ENCODE measurements at places on chromosomes 6 and 20.

DNA sequence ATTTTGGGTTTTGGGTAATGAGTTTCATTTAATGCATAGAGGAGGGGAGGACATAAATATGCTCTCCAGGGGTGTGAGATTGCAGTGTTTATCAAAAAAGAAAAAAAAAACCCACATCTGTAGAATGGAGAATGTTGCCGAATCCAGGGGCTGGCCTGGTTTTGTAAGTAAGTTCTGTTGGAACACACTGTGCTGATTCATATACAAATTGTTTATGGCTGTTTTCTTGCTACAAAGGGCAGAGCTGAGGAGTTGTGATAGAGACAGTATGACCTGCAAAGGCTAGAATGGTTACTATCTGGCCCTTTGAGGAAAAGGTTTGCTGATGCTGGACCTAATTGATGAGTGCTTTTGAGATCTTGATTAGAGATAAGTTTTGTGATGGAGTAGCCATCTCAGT, 30.4 kb downstream of the SCAF8 start:
- no peak for DNase-seq

DNA sequence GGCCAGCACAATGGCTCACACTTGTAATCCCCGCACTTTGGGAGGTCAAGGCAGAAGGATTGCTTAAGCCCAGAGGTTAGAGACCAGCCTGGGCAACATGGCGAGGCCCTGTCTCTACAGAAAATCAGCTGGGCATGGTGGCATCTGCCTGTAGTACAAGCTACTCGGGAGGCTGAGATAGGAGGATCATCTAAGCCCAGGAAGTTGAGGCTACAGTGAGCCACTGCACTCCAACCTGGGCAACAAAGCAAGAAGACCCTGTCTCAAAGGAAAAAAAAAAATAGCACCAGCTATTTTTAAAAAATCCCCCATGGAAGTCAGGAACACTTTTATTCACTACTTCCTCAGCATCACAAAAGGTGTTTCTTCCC, 45.2 kb upstream of the FOXQ1 start:
- no peak for DNase-seq

GRCh38 chr20:10322073-10323012, 103.7 kb downstream of the SNAP25 start:
- no peak for DNase-seq

DNA sequence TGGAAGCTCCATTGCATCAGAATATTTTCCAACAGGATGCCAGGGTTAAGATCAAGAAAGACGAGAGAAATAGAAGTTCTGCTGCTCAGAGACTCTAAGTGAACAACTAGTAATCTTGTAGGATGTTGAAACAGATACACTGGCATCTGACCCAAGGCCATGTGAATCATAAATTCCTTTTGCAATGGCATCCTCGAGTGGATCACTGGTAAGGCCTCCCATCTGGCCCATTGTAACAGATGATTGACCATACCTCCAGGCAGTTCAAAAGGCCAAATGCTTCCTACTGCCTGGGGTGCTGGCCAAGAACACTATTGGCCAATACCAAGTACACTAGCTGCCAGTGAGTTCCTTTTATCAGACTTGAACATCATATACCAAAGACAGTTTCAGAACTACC, 9.9 kb upstream of the SLC17A3 start:
- DNase-seq: no peak

DNA sequence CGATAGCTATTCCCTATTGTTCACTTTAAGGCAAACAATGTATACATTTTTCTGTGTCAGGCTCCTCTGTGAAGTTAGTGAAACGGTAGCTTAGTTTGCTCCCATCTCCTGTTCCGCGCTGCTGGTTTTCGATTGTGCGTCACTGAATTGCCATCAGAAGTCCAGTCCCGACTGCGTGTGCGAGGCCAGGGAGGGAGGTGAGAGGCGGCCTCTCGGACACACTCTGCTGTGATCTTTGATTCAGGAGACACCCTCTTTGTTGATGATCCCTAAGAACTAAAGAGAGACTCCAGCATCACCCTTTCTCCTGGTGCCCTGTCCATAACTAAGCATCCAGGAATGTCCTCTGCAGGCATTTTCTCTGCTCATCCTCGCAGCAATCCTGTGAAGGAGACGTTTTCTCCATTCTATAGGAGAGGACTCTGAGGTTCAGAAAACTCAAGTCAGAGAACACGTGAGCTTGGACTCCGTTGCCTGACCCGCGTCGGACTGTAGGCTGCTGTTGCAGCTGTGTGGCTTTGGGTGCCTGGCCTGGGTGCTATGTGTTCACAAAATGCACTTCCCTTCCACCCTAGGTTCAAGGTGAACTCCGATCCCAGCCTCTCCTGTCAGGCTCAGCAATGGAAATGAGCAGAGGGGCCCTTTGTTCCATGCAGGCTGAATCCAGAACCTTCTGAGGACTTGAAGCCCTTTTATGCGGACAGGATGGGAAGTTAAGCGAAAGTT, 24.1 kb upstream of the UNC93A start:
- DNase-seq: no peak

GRCh38 chr6:40398810-40399477, 188.2 kb downstream of the LRFN2 start:
- DNase-seq: no peak

DNA sequence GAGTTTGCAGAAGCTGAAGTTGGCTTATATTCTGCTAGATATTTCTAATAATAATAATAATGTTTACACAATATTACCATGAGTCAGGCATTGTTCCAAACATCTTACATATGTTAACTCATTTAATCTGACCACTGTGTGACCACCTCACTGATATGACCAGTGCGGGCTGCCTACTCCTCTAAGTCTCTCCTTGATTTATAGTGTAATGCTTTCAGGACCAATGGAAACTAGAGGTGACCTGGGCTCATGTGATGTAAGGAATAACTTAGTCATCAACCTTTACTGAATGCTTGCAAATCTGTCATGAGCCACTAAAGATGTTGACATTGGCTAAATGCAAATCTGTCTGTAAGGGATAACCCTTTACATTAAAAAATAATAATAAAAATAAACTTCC, 51.1 kb upstream of the GPR6 start:
- DNase-seq: no peak

GRCh38 chr6:45710304-45710821, 305.3 kb downstream of the CLIC5 start:
- DNase-seq: peak; percentile 89

DNA sequence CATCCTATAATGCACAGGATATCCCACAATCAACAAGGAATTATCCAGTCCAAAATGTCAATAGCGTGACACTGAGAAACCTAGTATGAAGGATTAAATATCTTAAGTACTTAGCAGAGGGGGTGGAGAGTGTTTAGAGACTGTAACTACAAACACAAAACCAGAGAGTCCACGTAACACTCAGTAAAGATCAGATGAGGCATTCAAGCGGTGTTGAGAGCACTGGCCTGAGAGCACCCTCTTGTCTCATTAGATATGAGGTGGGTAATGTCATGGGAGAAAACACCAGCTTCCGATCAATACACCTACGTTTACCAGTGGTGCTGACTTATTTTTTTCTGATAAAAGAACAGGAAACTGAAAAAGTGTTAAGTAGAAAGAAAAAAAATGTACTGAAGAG, 2.3 kb downstream of the FAM184A start:
- DNase-seq: no peak

- no peak for DNase-seq
Measured at GRCh38 chr6:146336191-146336590, 207.4 kb upstream of the RAB32 start.

GRCh38 chr20:38131588-38132121, 33.4 kb downstream of the TGM2 start:
- DNase-seq: peak; percentile 25

DNA sequence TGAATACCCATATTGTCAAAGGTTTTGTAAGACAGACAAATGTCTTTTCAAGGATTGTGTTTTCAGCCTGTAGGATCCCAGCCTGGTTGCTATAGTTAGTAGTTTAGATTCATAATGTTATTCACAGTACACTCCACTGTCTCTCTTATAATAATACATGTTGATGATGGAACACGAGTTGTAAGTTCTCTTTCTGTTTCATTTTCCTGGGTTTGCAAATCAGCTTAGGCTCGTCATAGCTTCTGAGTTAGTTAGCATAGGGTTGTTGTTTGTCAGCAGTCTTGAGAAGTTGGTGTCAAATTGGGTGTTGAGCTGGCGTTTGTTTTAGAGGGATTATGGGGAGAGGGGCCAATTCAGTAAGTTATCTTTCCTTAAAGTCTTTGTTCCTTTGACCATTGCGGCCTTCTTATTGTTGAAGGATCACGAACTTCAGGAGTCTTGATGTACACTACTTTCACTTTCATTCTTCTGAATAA, 45.8 kb downstream of the QKI start:
- DNase-seq: no peak

GRCh38 chr6:73801652-73802268, 105.8 kb downstream of the CD109 start:
- no peak for DNase-seq

GRCh38 chr6:156163311-156163710, 613.9 kb upstream of the ARID1B start:
- DNase-seq: no peak

- no peak for DNase-seq
Measured at GRCh38 chr6:112717856-112718255, 370.7 kb downstream of the RFPL4B start.

DNA sequence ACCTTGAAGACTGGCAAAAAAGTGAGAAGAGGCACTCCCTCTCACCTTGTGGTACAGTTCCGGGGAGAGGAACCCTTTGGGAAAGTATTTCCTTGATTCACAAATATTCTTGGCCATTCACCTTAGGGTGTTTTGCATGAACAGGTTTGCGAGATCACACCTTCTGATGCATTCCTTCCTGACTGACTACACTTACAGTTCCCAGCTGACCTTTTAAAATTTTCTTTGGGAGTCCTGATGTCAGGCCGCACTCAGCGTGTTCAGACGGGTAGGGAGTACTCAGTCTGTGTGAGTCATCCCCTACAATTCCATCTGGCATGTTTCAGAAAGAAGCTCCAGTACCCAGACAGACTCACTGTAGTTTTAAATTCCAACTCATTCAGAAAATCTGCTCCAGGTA, 1.7 kb downstream of the ADGRF4 start:
- DNase-seq: no peak

DNA sequence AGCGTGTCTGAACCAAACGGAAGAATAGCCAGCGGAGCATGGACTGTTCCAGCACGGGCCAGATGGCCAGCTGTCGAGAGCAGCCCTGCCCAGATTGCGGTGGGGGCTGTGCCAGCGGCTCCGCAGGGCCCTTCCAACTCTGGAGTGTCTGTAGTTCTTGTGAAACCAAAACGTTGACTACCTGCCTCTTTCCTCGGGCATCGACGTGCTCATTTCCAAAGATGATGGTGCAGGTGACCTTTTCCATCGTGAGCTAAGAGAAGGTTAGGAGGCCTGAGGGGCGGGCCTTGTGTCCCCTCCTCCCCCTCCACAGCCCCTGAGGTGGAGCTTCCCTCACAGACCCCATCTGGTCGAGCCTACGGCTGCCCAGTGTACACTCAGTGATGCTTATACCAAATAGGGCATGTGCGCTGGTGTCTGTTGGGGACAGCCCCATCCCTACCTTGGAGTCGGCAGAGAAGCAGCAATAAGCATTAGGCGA, 12.9 kb upstream of the C20orf144 start:
- no peak for DNase-seq

DNA sequence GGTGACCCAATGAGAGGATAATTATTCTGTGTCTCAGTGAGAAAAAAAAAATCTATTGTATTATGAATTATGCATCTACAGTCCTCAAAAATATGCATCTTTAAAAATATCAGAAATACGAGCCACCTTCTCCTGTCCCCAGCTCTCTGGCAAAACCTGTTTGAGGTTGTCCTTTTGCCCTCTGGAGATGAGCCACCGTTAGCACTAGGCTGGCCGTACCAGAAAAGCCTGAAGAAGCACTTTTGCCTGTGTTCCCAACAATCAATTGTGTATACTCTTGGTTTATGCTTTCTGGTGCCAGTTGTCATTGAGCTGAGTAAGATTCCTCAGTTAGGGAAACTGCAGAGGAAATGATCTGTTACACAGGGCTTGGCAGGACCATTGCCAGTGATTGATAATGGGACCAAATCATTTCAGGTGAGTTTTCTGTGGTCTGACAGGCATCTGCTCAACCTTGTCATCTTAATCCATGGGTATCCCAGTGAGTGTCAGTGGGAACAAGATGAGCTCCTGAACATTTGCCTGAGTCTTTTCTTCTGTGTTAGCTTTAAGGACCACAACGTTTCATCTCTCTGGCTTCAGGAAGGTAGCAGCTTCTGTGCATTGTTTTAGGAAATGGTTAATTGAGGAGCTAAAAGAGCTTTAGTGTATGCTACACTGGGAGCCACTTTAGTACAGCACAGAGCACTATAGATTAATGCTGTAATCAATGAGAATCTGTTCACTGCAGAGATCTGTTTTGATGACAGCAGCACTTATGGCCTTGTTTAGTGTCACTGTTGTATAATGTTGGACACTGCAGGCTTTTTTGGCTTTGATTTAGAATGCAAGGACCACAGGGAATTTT, 330.1 kb downstream of the RIMS1 start:
- DNase-seq: no peak

- no peak for DNase-seq
Measured at GRCh38 chr6:20169119-20169557, 43.1 kb downstream of the MBOAT1 start.

DNA sequence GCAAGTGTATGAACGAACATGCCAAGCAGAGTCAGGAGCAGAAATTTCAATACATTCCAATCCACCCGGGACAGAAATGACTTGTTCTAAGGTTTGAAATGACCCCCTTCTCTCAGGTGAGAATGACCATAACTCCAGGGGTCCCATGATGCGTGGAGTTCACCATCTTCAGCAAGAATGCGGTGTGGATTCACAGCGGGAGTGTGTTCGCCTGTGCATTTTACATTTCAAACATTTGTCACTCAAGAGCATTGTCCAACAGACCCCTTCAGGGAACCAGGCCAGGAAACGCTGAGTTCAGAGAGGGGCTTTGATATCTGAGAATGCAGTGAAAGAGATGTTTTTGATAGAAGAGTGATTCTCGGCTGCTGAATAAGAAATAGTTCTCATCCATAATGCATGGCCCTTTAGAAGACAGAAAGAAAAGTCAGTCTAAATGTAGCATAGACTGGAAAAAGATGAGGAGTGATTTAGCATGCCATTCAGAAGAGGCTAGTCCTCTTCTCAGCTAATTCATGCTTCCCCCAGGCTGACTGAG, 200.3 kb upstream of the KCNG1 start:
- no peak for DNase-seq

GRCh38 chr20:53900380-53900999, 169.9 kb downstream of the BCAS1 start:
- no peak for DNase-seq

Data from natural killer cell treated with Interleukin-12 subunit alpha and Interleukin-12 subunit beta and Interleukin-15 and Interleukin-18, amount 100 ng/mL, for 72 hours (primary cell).